ENCODE measurements at places on chromosomes 16 and 17.

GRCh38 chr16:534135-534534 lies 6.6 kb downstream of the CAPN15 start:
- no peak for DNase-seq

DNA sequence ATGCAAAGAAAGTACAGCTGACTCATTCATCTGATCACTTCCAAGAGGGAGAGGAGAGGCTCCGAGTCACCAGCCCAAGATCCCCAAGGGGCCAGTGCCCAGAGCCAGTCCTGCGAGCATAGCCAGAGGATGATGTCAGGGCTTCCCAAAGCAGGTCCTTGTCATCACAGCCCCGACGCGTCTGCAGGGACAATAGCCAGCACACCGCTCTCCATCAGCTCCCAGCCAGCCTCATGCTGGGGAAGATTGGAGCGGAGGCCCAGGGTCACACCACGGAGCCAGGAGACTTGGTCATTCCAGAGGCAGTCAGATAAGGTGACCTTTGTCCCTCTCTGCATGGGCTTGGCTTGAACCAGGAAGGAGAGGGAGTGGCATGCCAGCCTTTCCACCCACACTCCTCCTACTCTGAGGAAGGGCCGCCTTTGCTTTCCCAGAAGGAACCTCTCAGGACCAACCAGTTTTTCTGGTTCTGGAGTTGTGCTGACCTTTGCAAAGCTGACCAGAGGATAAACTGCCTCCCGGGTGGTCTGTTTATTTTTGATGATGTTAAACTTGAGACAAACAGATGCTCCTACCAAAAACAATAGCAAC lies 58.3 kb upstream of the ARHGAP44 start:
- DNase-seq = no peak

GRCh38 chr17:74454197-74455024 lies 12.0 kb upstream of the CD300A start:
- DNase-seq = no peak

DNA sequence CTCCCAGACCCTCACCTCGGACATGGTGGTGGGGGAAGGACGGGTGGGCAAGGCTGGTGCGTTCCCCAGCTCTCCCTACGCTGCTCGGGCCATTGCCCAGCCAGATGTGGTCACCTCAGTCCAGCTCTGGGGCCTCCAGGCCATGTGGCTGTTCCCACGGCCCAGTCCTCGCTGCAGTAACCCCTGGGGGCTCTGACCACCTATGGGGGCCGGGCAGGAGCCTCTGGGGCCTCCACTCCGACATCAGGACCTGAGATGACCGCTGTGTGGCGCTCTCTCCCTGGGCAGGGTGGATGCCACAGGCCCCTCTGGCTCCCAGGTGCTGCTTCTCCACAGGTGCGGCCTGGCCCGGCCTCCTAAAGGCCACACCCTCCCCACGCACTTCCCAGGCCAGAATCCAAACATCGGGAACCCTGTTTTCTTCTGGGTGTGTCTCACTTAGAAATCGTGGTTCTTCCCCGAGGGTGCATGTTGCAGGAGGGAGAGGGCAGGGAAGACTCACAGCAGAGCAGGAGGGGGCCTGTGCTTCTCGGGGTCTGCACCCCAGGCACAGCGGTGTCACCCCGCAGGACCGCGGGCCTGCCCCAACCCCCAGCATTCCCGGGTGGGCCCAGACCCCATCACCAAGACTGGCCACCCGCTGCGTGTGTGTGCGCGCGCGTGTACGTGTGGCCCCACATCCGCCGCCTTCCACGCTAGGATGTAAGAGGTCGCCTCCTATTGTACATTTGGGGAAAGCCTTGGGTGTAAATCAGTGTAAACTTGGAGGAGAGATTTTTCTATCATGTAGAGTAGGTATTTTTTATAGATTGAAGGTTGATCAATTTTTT lies 5.9 kb upstream of the CAPN15 start:
- no peak for DNase-seq

GRCh38 chr17:67959510-67959909 lies 36.8 kb downstream of the C17orf58 start:
- no peak for DNase-seq

- DNase-seq = no peak
These were observed 42.3 kb downstream of the WSB1 start for GRCh38 chr17:27336184-27336583.

GRCh38 chr17:62870030-62870541 lies 62.0 kb upstream of the MARCHF10 start:
- no peak for DNase-seq

GRCh38 chr17:77566566-77567138 lies 391.9 kb upstream of the TNRC6C start:
- DNase-seq = no peak

GRCh38 chr17:45371414-45372324 lies 54.8 kb upstream of the MAP3K14 start:
- DNase-seq = no peak

- no peak for DNase-seq
These were observed 14.6 kb downstream of the HSD11B2 start for GRCh38 chr16:67445441-67445912.

DNA sequence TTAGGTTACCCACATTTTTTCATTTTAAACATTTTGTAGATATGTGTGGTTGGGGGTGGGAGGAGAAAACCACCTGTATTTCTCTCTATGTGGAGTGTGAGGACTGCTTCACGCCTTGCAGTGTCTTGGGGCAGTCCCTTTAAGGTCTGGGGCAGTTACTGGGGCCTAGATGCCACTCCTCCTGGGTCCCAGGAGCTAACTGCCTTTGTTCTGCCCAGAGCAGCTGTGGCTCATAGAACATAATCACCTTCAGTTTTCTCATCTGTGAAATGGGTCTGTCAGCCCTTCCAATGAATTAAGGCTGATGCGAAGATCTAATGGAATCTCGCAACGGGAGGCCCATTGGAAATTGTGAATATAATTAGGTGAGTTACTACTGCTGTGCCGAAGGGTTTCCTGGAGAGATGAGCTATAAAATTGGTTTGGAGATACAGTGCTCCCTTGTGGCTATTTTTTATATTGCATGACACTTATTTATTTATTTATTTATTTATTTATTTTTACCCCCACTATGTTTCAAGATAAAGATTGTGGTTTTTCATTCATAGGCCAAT lies 22.9 kb downstream of the DHRS7C start:
- no peak for DNase-seq

DNA sequence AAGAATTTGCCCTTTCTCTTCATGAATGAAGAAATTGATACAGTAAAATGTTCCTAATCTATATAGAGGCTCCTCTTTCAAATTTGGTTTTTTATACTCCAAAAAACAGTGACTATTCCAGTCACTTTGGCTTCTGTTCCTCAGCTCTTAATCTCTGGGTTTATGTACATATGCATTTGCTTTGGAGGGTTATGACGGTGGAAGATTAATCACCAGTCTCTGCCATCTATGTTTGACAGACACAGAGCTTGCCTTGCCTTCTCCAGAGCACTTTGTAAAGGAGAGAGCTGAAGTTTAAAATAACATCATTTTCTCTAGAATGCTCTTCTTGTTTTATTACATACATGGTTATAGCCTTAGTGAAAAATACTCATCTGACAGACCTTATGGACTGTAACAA lies 99.3 kb downstream of the NLK start:
- no peak for DNase-seq

DNA sequence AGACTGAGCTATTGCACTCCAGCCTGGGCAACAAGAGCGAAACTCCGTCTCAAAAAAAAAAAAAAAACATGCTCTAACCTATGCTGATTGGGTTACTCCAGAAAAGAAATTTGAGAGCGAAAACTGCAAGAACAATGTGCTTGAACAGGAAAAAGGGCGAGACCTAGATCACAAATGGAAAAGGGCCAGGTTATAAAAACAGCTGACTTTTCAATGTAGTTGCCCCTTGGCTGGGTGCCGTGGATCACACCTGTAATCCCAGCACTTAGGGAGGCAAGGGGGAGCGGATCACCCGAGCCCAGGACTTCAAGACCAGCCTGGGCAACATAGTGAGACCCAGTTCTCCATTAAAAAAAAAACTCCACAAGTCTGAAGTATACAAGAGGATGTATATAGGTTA lies 48.8 kb downstream of the MRM3 start:
- DNase-seq = no peak

GRCh38 chr16:23323224-23324030 lies 21.3 kb downstream of the SCNN1B start:
- no peak for DNase-seq

DNA sequence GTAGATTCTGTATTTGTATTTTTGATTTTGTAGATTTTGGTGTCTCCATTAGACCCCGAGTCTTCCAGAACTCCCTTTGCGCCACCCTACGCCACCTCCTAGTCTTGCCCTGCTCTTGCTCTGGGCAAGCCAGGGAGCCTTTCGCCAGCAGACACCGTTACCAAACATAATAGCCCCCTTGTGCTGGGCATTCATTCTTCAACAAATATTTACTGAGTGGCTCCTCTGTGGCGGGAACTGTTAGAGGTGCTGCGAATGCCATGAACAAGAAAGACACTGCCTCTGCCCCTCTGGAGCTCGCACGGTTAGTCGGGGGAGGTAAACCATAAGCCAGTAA lies 841 bp upstream of the GPT2 start:
- DNase-seq = no peak

DNA sequence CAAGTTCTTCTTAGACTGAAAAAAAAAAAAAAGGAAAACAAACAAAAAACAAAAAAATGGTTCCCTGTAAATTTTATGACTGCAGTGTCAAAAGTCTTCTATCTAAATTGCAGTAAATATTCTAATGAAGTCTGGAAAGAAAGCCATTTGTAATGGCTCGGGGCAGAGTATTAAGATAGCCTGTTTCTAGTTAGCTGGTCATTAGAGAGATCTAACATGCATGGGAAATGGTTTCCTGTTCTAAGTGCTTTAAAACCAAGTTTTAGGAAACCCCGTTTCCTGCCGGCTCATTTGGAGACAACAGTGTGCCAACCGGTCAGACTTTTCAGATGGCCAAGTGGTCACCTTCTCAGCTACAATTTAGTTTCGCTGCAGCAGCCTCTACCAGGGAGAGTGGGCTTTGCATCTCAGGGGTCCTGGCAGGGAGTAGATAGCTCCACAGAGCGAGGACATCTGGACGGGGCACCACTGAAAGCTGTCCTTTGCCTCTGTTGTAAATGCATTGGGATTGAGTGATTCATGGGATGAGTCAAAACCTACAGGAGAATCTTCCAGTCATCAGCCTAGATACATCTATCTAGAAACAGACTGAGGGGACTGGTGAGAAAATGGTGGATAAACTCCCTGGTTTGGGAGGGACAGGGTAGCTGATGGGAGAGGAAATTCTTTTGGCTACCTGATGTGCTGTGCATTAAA lies 473.2 kb upstream of the SALL1 start:
- DNase-seq = no peak

DNA sequence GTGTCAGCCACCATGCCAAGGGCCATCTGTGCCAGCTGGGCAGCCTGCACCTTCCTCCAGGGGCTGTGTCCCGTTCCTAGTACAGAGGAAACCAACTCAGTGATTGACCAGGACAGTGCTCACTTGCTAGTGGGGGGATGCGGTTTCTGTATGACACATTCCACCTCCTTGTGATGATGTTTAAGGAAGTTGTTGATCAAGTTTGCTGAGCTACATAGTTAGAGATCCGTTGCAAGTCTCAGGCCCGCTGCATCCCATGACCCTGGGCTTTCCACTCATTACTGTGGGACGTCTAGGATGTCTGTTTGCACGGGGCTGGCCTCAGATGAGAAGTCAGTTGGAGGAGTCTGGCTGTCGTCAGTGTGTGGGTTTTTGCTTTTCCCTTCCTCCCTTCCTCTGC lies 33.6 kb downstream of the RNF213 start:
- DNase-seq = no peak

GRCh38 chr17:28334171-28334570 lies 1.1 kb downstream of the IFT20 start:
- DNase-seq = no peak

DNA sequence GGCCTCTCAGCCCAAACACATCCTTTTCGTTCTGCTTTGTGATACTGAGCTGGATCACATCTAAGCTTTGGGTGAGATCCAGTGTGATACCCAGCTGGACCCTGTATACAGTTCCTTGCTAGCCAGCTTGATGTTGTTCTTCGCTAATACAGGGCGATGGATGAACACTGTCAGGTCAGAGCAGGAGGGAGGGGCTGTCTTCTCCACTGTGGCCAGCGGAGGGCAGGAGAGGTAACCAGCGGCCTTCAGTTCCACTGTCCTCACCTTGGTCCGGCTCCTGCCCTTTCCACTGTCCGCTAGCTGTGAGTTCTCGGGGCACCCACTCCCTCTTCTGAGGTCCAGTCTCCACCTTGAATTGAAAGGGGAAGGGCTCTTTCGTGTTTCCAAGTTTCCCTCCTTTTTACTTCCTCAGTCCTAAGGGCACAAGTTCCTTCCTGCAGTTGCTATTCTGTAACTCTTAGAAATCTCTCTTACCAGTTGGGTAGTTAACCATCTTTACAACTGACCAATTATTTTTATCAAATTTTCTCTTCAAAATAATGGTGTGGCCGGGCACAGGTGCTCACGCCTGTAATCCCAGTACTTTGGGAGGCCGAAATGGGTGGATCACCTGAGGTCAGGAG lies 3.0 kb upstream of the ZNF213 start:
- DNase-seq = no peak

GRCh38 chr16:71738855-71739254 lies 14.4 kb upstream of the PHLPP2 start:
- DNase-seq = no peak

DNA sequence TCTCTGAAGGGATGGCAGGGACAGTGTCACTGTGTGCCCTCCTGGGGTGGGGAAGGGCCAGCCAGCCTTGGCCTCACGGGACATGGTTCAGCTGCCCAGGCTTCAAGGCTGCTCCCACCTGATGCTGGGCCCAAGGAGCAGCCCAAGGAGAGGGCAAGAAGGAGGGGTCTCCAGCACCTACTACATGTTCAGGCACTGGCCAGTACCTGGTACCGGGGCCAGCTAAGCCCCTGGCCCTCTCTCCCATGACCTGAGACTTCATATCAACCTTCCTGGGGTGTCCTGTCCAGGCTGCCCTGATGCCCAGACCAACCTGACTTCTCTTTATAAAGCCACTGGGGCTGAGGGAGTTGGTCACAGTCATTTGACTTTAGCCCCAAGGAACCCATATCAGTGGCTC lies 1.3 kb downstream of the USH1G start:
- no peak for DNase-seq

GRCh38 chr16:88074041-88074440 lies 122.8 kb downstream of the BANP start:
- DNase-seq = no peak

- DNase-seq = no peak
These were observed 2.7 kb downstream of the MAFG start for GRCh38 chr17:81924557-81925532.

DNA sequence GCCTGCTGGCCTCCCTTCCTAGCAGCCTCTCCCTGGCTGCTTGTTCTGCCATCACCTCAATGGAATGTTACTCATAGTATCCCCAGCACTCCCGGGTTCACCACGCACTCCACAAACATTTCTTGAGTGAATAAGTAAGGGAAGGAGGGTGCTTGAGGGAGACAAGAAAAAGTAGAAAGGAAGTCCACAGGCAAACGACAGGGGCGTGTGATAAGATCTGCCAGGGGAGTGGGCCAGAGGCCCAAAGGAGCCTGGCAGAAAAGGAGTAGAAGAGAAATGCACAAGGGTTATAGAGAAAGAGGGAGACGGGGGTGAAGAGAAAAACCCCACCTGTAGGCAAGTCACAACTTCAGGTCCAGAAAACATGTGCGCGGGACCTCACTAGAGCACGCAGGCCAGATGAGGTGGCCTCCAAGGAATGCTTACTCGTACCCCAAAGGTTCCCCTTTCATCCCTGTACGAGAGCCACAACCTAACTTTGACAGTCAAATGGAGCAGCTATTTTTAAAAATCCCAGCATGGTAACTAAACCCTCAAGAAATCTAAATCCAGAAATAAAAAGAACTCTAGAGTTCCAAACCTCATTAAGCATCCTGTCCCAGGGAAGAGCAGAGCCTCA lies 6.6 kb downstream of the ZDHHC7 start:
- DNase-seq = no peak

- DNase-seq = no peak
These were observed 28.4 kb downstream of the CD300LB start for GRCh38 chr17:74502861-74503260.
